ENCODE measurements at places on chromosomes 1 and 21. TPM values are rescaled to one million over a fixed set of nuclear protein-coding genes. Genes with fewer than 3 reads are reported as not detected.

TRIM45 gene
- total RNA-seq, result 1.5 TPM

CFHR1 gene
- total RNA-seq, result not detected

OR2AK2 gene
- not detected for total RNA-seq

PGBD5 gene
- 0.60 TPM for total RNA-seq

ZCCHC17 gene
- 23.0 TPM for total RNA-seq

TMEM79 gene
- total RNA-seq, result 0.44 TPM

TMPRSS3 gene
- not detected for total RNA-seq

NBPF4 gene
- total RNA-seq, result not detected

NBPF10 gene
- 0.40 TPM for total RNA-seq

MCOLN3 gene
- total RNA-seq, result not detected

OPTC gene
- not detected for total RNA-seq

CIART gene
- 0.44 TPM for total RNA-seq

AMY2A gene
- not detected for total RNA-seq

TMED5 gene
- 37.5 TPM for total RNA-seq

KISS1 gene
- 0.22 TPM for total RNA-seq

PODN gene
- 0.22 TPM for total RNA-seq

UBL4B gene
- not detected for total RNA-seq

TMCO4 gene
- 6.1 TPM for total RNA-seq

MATN1 gene
- under 0.01 TPM for total RNA-seq

TMEM200B gene
- 0.20 TPM for total RNA-seq

FMO4 gene
- 0.79 TPM for total RNA-seq

S100PBP gene
- total RNA-seq, result 10.2 TPM

SLC6A9 gene
- 0.40 TPM for total RNA-seq

CRYBG2 gene
- total RNA-seq, result not detected

AGL gene
- 6.3 TPM for total RNA-seq

KRTAP19-3 gene
- total RNA-seq, result not detected
